Cardiac septum (tissue), 1 donor: ENCODE measurements at places on chromosomes 3 and 15.

GRCh38 chr15:83515164-83515563 is 68.0 kb downstream of the SH3GL3 start:
- DNase-seq = no peak

DNA sequence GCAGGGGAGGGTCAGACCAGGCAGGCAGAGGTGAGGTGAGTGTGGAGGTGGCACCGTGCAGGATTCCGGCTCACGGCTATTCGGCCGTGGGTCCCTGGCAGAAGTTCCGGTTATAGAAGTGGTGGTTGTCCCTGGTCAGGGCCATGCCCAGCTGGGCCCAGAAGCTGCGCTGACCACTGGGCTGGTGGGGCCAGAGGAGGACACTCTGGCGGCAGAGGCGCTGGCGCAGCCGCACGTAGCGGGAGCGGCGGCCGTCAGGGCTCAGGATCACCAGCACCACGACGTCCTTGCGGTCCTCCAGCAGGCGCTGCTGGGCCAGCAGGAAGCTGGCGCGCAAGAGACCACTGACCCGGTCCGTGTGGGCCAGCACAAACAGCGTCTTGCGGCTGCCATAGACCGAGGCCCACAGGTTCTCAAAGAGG is 4.3 kb downstream of the TLR9 start:
- DNase-seq = no peak

- DNase-seq = no peak
These were observed 92.8 kb upstream of the GALNT15 start for GRCh38 chr3:16081661-16082060.

- DNase-seq = no peak
These were observed 67.6 kb upstream of the ARHGEF3 start for GRCh38 chr3:56869157-56869889.

DNA sequence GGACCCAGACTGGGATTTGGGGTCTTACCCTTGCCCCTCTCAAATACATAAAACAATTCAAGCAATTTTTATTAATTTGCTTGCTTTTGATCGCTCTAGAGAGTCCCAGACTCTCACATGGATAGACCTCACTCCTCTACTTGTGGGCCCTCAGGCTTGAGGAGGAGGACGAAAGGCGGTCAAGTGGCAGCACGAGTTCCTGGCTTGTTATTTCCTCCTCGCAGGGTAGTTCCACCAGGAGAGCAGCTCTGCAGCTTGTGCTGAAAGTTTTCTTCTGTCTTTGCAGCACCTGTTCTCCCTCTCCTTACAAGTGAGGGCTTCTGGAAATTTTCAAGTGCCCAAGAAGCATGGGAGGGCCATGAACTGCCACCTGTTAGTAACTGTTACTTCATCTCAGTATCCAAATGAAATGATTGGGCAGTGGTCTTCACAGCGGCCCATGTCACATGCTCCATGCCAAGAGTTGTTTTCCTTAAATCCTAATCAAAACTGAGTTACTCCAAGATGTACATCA is 22.7 kb downstream of the ABI3BP start:
- no peak for DNase-seq

- DNase-seq = no peak
These were observed 14.9 kb downstream of the ARL8B start for GRCh38 chr3:5136919-5137429.

DNA sequence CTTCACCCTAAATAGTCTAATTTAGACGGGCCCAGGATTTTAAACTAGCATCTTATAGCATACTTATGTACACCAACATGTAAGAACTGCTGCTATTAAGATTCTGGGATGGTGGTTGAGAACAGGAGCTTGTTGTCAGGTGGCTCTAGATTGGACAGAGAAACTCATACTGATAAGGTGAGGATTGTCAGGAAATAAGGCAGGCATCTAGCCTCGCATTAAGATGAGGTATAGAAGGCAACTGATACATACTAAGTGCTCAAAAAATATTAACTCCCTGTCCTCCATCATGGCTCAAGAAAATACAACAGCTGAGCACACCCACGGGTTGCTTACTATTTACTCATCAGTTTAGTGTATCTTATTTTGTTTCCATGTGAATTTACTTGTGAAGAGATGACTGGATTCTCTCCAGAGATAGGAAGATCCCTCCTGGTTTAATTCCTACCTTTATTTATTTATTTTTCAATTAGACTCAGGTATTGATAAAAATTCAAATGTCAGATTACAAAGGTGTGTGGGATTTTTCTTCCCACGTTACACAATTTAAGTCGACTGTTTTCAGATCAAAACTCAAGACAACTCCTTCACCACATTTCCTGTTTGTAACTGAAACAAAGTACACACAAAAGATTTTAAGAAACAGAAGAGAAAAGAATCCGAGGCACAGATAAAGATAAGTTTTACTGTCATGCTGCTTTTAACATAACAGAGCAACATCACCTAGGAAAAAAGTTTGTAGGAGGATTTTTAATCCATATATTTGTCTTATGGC is at the start of gene TRAT1:
TRAT1 (plus strand) TSS at position 664 of the 775 bp plus-strand sequence. CDS start 142 bp downstream, outside the sequence.
- DNase-seq = no peak

GRCh38 chr15:73867426-73867825 is 5.9 kb upstream of the TBC1D21 start:
- no peak for DNase-seq

GRCh38 chr3:142509079-142509478 is 61.2 kb upstream of the XRN1 start:
- DNase-seq = no peak

GRCh38 chr3:124969963-124970722 is 35.6 kb upstream of the MUC13 start:
- DNase-seq = no peak

- no peak for DNase-seq
These were observed 11.1 kb downstream of the LRCH3 start for GRCh38 chr3:197801891-197802778.

DNA sequence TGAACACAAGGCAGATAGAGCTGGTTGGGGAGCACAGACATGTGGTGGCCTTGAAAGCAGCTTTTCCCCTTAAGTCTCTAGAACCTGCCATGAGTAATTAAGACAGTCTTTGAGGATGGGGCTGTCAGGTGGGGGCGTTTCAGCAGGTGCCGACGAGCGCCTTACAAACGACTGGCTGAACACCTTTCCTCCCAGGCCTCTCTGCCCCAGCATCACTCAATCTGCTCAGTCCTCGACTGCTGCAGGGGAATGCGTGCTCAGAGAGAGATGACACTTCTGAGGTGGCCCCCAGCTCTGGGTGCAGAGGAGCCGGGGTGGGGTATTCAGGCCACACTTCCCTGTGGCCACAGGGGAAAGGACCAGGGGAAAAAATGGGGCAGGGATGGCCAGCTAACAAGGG is 8.1 kb upstream of the NCKIPSD start:
- DNase-seq = no peak

- no peak for DNase-seq
These were observed 72.1 kb downstream of the NOX5 start for GRCh38 chr15:69086427-69087204.

DNA sequence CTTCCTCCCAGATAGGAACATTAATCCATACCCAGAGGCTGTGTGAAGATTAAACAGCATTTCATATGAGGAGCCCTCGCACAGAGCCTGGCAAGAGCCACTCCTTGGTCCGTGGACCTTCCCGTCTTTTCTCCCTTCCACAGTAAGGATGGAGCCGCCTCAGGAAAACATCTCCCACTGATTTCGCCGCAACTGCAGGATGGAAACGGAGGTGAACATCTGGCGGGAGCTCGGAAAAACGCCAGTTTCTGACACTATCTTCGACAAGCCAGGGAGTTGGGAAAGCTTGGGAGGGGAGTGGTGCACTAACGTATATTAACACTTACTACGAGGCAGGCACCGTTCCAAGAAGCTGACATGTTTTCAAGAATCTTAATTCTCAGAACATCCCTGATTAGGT is 157.9 kb downstream of the XXYLT1 start:
- peak; percentile 29 for DNase-seq

DNA sequence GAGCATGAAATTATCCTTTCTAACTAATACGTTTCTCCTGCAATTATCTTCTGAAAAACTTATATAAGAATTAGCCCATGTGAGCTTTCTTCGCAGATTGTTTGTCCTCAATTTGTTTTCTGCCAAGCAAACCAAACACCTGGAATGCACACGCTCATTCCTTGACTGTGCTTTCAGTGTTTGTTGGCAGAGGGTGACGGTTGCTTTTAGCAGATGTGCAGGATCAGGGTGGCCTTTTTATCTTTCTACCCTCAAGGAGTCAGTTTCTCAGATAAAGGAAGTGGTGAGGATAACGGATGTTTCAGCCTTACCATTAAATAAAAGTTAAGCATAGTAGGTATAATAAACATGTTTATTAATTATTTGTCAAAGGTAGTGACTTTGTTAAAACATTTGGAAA is 15.2 kb downstream of the ARPP21 start:
- no peak for DNase-seq

DNA sequence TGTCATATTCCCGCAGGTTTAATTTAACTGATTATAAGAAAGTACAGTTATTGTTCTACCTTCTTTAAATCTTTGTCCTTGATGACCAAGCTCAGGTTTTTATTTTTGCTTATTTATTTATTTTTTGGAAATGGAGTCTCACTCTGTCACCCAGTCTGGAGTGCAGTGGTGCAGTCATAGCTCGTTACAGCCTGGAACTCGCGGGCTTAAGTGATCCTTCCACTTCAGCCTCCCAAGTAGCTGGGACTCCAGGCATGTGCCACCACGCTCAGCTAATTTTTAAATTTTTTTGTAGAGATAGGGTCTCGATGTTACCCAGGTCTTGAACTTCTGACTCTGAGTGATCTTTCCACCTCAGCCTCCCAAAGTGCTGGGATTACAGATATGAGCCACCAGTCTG is 8.9 kb downstream of the USP3 start:
- no peak for DNase-seq

DNA sequence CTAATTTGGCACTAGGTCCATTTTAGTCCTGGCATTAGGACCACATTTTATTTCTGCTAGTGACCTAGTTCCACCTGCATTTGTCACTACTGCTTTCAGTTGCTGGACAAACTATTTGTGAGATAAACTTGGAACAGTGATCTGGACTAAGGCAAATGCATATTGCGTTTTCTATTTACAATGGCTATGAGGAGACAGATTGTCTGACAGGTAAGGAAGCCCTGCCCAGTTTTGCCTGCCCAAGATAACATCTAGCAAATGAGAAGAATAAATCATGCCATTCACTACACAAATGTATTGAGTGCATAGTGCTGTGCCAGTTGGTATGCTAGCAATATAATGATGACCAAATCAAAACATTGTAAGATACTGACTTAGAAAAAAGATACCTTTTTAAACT is 245.7 kb downstream of the GRM7 start:
- DNase-seq = no peak

GRCh38 chr15:69926721-69927120 is 171.0 kb downstream of the TLE3 start:
- DNase-seq = no peak

- no peak for DNase-seq
These were observed 193.3 kb upstream of the PROK2 start for GRCh38 chr3:71978150-71978721.

DNA sequence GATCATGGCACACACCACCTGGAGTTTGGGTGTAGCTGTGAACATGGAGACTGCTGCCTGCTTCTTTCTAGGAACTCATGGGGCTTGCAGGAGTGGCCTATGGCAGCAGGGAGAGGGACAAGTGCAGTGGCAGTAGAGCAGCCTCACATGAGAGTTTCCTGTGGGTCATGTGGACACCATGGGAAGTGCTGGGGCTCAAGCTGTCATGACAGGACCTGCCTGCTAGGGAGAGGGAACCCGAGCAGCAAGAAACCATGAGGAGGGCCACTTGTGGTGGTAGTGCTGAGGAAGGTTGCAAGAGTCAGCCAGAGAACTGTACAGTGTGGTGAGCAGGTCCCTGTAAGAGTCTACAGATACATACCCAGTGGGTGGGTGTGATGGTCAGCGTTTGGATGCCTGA is 73.8 kb upstream of the MRPS22 start:
- DNase-seq = peak; percentile 55

- no peak for DNase-seq
These were observed 26.8 kb downstream of the PARL start for GRCh38 chr3:183857863-183858262.

GRCh38 chr15:74867466-74868038 is 5.6 kb downstream of the SCAMP2 start:
- DNase-seq = no peak

DNA sequence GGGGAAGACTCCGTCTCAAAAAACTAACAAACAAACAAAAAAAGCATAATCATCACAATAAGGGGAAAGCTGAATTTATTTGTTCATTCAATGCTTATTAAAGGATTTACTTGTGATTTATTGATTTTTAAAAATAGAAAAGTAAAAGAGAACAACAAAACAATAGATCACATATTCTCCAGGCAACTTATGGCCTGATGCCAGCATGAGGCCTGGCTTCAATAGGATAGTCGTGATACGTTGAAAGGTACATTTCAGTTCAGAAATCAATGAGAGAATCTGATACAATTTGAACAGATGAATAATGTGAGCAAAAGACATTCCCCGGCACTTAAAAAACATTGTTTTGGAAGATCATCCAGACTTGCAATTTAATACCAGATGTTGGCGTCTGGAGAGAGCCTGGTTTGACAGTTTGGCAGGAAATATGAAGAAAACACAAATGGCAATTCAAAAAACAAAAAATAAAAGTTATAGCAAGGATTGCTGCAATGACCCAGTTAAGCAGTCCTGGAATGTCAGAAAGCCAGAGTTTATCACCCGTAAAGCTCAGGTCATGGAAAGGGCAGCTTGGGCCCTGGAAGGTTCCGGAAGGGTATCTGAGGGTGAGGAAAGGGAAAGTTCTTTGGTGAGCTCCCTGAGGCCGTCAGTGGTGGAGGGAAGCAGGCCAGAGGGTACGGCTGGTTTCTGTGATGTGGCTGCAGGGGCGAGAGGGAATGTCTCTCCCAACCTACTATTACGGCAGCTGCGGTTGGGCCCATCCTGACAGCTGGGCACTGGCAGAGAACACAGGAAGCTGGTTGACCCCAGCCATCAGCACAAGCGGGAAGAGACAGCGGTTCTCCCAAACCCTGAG is 230.2 kb upstream of the HES1 start:
- DNase-seq = no peak

GRCh38 chr3:45599984-45600650 is 5.6 kb downstream of the LIMD1 start:
- no peak for DNase-seq

GRCh38 chr3:10516544-10517452 is 11.4 kb upstream of the ATP2B2 start:
- DNase-seq = peak; percentile 69

GRCh38 chr15:38670128-38671005 is 105.8 kb upstream of the RASGRP1 start:
- DNase-seq = no peak

DNA sequence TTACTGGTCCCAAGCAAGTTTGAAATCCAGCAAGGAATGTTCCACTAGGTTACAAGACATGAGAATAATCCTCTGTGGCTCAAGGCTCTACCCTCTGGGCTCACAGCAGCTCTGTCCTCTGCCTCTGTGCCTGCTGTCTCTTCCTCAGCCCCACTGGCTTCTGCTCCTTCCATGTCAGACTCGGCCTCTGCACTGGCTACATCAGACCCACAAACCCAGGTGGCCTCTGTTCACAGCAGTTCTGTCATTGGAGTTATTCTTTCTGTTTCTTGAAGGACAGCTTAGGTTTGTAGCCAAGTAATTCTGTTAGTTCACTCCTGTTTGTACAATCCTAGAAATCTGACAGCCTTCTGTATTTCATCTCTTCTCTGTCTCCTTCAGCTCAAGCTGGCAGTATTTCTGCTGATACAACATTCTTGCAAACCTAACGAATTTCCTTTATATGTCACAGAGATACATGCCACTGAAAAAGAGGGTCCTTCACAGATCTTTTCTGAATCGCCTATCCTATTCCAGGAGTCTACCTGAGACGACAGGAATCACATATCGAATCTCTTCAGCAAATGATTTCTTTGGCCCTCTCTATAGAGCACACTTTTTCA is 227.8 kb upstream of the PLSCR5 start:
- DNase-seq = no peak
